ENCODE measurements at places on chromosomes 3 and 15. TPM values are rescaled to one million over a fixed set of nuclear protein-coding genes. Genes with fewer than 3 reads are reported as not detected.

GRCh38 chr15:100043692-100044091, 298.1 kb downstream of the ADAMTS17 start:
- no peak for DNase-seq

NCK1 gene
- 19.7 TPM for total RNA-seq

- peak; percentile 14 for DNase-seq
Measured at GRCh38 chr15:78810362-78811123, 721 bp downstream of the ADAMTS7 start.

COL8A1 gene
- total RNA-seq: not detected

- DNase-seq: no peak
Measured at GRCh38 chr15:69983696-69984265, 113.9 kb downstream of the TLE3 start.

- no peak for DNase-seq
Measured at GRCh38 chr3:42732829-42733459, 30.3 kb upstream of the HHATL start.

DNA sequence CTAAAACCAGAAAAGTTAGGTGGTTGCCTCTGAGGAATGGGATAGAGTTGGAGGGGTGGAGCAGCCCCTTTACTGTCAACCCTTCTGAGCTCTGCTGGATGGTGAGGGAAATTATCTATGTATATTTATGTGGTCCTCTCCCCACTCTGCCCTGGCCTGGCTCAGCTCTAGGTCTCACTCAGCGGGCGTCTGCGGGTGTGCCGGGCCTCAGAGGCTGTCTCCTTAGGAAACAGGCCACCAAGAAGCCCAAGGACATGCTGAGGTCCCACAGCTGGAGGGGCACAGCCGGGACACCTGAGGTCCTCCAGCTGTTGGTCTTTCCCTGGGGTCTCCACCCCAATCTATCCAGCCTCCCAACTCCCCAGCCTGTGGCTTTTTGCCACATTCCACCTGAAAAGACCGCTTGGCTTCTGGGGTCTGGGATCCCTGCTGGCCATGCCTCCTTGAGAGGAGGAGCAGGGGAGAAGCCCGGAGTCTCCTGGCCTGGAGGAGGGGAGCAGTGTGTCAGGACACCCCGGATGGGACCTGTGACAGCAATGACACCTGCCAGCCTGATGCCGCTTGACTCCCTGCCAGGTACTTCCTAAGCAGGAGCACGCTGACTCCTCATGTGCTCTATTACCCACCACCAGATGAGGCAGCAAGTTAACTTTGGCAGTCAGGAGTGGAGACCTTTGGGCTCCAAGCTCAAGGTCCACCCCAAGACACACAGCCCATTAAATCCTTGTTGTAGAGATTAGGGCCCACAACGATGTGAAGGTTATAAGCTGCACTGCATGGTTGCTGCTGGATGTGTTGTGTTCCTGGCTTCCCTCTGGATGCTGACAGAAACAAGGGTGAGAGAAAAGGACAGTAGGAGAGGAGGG, at the start of gene SLC28A1:
SLC28A1 (plus strand) TSS at position 747 of the 866 bp plus-strand sequence. CDS start 3,099 bp downstream, outside the sequence.
- no peak for DNase-seq

DNA sequence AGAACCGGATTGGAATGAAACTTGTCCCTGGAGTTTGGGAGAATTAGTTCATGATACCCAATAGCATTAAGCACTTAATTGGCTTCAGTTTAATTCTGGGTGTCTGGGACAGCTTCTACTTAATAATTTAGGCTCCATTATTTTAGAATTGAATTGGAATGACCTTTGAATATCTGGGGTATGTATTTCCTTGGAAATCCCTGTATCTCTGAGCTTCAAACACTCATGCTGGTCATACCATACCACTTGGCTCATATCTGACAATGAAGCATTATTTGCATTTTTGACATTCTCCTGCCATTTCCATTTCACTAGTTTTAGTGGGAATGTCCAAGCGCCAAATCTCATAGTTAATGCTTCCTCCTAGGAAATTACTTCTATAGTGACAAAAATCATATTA, 393.1 kb downstream of the DIPK2A start:
- no peak for DNase-seq

DNA sequence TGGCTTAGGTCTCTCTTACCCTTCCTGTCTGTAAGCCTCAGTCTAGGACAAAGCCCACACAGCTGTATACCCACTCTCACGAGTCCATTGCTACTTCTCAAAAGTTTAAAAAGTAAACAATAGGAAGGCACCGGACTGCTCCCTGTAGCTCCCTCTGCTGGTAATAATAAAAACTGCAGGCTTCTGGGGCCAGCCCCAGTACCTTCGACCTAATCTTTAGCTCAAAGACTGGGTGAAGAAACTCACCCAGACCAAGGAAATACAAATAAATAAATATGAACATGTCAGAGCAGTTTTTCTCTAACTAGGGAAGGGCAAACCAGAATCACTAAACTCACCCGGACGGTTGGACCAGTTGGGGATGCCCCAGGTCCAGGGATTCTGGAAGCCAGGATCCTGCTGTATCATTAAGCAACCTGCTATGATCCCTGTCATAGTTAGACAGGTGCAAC, 5.0 kb downstream of the FAM219B start:
- peak; percentile 43 for DNase-seq

DNA sequence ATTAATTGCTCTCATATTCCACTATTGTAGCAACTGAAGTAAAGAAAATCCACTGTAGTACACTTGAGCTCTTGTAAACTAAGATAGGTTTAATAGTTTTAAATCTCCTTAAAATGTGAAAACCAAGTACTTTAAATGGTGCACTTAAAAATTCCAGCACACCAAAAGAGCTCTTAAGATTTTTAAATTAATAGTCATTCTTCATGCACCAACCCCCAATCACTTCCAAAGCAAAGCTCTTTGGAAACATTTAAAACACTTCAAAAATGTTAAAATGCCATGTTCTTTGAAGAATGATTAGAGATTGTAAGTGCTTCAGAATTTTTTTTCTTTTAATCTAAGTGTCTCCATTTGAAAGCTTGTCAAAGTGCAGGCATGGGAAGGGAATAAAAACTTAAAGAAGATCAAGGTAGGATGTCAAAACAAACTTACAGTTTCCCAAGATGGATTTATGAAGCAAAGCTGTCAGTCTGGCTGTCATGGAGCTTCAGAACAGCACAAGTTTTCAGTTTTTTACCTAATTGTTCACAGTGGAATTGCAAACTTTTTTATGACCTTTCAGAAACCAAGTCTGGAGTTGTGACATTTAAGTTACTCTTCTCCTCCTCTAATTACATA, 84.3 kb downstream of the ARPP21 start:
- DNase-seq: no peak

PODXL2 gene
- total RNA-seq: 12.4 TPM

CPNE9 gene
- 0.81 TPM for total RNA-seq

PRKAR2A gene
- total RNA-seq: 20.5 TPM

LINGO1 gene
- total RNA-seq: under 0.01 TPM

GRCh38 chr15:63048776-63049665, 6.5 kb downstream of the TPM1 start:
- peak; percentile 25 for DNase-seq

- no peak for DNase-seq
Measured at GRCh38 chr3:18438586-18438985, 13.4 kb upstream of the SATB1 start.

DNA sequence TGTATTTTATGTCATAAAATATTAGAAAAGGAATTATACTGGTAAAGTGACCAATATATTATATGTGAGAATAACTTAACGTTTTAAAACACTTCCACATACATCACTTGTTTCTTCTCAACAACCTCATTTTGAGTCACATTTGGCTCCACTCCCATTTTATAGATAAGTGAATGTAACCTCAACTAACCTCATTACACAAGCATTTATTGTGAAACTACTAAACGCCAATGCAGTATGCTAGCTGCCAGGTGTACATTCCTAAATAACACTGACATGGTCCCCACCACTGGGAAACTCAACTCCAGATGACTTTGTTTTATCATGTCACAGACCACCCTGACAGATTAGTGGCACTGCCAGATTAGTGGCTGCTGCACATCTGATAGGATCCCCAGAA, 249.7 kb upstream of the CNTN4 start:
- no peak for DNase-seq
